Left renal pelvis (tissue), 4 donors: ENCODE measurements at places on chromosomes 2 and 18.

DNA sequence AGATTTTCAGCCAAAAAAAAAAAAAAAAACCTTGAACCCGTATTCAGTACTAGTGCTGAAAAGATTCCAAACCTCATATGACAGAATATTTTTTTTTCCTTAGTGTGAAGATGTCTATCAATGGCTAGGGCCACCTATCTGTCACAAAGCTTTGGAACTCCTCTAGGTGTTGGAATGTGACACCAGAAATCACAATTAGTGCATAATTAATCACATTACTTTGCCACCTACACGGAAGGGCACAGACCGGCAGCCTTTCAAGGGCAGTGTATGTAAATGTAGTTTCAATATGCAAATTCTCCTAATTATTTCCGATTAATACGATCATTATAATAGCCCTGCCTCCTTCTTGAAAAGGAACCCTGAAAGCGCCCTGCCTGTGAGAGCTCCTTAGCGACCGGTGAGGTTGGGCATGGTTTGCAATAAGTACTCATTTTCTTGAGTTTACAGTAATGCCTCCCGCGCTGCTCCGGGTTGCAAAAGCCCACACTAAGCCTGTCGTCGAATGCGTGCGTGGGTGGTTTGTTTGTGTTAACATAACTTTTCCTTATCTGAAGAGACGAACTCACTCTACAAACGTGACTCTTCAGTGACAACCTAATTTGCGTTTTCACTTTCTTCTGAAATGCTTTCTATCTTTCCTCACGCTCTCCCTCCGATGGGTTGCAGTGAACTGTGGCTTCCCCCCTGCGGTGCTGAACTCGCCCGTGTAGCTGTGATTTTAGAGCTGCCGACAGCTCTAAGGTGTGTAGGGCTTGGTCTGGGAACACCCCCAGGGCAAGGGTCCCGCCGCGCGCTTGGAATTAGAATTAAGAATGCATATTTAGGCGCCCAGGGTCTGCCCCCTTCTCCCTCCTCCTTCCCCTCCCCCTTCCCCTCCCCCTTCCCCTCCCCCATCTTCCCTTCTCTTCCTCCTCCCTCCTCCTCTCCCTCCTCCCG is 765 bp upstream of the ID2 start:
- DNase-seq: peak; percentile 62

- DNase-seq: no peak
Measured at GRCh38 chr2:105179469-105180372, 61.8 kb upstream of the GPR45 start.

DNA sequence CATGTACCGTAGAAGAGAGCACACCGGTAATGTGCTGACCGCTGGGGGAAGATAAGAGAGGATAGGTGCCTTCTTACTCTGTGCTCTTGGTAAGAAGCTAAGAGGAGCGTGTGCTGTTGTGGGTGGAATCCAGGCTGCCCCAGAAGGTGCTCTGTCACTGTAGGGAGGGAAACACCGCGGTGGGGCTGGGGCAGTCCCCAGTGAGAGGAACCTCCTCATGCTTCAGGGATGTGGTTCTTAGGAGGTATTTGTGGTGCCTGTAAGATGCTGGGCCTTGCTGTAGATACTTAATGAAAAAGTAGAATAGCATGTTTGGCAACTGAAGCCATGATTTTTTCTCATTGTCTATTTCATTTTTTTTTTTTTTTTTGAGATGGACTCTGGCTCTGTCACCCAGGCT is 1.1 kb downstream of the COLEC11 start:
- no peak for DNase-seq

DNA sequence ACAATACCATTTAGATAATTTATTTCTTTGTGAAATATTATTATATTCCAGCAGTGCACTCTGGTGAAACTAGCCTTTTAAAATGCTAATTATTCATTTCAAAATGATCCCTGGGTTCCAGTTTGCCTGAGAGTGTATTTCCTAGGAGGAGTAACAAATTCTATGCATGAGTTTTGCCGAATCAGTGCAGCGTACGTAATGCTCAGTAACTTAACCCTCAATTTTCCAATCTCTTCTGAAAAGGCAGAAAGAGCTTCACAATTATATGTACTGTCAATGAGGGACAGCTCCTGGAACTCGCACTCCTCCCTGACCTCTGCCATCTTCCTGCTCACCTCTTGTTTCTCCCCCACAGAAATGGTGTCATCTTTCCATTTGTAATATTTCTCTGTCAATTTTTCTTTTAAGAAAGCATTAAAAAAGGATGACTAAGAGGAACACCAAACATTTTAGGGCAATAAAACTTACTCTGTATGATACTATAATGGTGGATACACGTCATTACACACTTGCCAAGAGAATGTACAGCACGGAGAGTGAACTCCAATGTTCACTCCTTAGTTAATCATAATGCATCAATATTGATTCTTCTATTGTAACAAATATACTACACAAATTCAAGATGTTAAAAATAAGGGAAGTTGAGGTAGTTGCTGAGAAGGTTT is 25.7 kb upstream of the XIRP2 start:
- no peak for DNase-seq

DNA sequence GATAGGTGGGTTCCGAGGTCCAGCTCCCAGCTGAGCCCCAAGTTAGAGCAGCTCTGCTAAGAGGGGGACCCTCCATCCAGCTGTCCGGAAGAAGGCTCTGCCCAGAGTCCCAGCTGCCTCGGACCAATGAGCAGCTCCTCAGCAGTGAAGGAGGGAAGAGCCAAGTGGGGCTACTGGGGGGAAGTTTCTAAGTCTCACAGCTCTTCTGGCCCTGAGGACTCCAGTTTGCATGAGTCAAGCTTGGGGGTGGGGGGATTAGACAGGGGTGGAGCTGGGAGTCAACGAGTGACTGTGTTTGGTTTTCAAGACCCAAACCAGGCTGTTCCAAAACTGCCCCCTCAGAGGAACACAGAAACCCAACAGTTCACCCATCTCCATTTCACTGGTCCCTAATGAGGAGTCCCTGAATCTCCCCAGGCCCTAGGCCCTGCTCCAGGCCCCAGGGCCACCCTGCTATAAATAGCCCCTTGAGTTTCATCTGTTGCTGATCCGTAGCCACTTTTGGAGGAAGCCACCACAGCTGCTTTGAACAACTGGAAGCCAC is 100.9 kb downstream of the TNS1 start:
- no peak for DNase-seq

- no peak for DNase-seq
Measured at GRCh38 chr2:197248623-197249022, 62.0 kb downstream of the ANKRD44 start.

- DNase-seq: no peak
Measured at GRCh38 chr18:56532176-56532840, 106.1 kb downstream of the TXNL1 start.

GRCh38 chr2:240164586-240164985 is 24.1 kb upstream of the OTOS start:
- no peak for DNase-seq

- no peak for DNase-seq
Measured at GRCh38 chr2:215845839-215846586, 167.3 kb downstream of the MREG start.

DNA sequence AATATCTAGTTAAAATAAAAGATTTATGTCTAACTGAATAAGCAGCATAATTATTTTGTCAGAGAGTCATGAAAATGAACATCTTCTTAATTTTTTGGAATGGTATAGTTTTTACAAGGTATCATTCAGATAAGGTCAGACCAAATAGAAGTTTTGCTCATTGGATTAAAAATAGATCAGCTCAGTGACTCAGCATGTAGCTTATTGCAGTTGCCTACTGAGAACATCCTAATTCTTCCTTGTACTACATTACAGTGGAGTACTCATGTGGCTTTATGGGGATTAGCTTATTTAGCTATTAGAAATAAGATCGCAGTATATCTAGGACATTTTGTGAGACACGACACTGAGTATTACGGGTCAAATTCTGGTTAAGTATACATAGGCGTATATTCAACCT is 38.2 kb upstream of the PPM1B start:
- DNase-seq: no peak

DNA sequence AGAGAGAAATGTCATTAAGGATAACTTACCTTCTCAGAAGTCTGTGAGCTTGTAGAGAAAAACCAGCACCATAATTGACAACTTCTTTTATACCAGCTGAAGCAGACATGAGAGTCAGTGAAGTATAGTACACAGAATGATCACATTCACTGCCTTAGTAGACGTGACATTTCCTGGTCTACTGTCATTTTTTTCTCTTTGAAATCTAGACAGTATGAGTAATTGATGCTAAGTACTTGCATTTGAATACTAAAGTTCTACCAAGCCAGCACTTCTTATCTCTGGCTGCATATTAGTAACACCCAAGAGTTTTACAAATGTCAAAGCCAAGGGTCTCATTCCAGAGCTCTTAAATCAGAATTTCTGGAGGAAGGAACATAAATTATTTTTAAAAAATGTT is 25.4 kb upstream of the ACADL start:
- no peak for DNase-seq

DNA sequence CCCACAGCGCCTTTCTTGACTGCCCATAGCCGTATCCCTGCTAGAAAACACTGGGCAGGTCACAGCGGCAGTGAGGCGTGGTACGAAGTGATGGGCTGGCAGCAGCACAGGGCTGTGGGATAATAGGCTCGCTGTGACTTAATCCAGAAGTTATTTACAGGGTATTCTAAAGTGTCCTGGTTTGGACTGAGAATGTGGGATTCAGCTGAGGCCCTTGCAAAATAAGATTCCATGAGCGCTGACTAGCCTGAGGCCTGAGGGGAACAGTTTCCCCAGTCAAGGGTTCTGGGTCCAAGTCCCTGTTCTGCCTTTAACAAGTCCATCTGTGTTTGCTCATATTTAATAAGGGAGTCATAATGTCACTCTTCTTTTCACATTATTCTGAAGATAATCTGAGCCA is 34.6 kb downstream of the SETBP1 start:
- no peak for DNase-seq

GRCh38 chr18:51039138-51040112 is 9.4 kb downstream of the SMAD4 start:
- no peak for DNase-seq

DNA sequence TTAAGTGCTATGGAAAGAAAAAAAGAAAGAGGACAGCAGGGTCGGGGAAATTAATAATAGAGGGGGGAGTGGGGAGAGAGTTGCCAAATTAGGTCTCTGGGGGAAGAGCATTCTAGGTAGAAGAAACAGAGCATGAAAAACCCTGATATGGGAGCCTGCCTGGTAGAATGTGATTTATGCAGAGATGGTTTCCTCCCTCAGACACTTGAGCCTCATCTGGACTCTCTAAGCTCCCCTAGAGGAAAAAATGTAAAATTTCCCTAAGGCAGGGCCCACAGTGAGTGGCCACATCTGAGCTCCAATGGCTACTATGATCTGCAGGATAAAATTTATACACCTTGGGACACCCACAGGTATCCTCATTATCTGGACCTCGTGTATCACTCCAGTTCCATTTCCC is 20.6 kb upstream of the EPAS1 start:
- no peak for DNase-seq

GRCh38 chr2:71700658-71701397 is 247.5 kb downstream of the DYSF start:
- no peak for DNase-seq

- no peak for DNase-seq
Measured at GRCh38 chr18:28045880-28046279, 131.1 kb downstream of the CDH2 start.

DNA sequence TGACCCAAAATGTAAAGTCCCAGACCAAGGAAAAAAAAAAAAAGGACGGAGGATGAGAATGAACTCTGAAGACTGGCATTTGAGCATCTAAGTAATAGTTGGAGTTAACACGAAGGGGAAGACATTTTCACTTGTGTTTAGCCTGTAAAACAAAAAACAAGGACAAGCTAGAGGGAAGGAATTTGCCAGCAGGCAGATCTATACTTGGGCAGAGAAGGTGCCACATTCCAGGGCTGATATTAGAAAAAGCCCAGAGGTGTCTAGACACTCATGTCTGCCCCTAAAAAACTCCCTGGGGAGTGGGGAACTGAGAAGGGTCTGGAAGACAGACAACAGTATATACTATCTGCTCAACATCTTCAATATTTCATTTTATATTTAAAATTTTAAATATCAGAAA is 171.1 kb downstream of the ZEB2 start:
- DNase-seq: no peak

- DNase-seq: no peak
Measured at GRCh38 chr2:18378020-18378653, 182.3 kb downstream of the RDH14 start.

DNA sequence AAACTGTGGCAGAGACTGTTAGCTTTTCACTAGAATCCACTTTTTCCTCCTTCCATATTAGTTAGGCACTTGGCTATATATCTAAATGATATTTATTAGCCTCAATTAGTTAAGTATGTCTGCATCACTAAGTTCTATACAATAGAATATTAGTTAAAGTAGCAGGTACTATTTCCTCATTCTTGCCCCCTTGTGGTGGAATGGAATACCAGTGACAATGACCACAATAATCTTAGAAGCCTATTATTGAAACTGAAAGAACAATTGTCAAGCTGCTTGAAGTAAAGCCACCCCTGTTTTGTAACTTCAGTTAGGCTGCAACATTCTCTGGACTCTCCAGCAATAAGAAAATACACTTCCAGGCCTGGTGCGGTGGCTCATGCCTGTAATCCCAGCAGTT is 476.3 kb upstream of the VWC2L start:
- DNase-seq: no peak

- no peak for DNase-seq
Measured at GRCh38 chr2:238513346-238513745, 86.6 kb downstream of the ASB1 start.

DNA sequence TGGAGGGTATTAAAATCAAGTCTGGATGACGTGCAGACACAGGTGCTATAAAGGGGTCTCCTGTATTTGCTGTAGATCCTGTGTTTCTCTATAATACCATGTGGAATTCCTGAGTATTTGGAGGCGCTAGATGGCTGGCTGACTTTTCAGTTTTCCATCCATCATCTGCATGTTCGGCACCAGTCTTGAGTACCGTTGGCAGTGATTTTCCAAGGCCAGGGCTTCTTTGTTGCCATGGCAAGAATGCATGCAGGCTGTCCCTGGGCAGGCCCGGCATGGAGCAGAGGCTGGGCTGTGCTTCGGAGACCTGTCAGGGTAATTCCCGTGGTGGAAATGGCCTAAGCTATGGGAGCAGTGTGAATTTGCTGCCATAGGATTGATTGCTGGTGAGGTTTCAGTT is 405.9 kb upstream of the HS6ST1 start:
- DNase-seq: no peak

DNA sequence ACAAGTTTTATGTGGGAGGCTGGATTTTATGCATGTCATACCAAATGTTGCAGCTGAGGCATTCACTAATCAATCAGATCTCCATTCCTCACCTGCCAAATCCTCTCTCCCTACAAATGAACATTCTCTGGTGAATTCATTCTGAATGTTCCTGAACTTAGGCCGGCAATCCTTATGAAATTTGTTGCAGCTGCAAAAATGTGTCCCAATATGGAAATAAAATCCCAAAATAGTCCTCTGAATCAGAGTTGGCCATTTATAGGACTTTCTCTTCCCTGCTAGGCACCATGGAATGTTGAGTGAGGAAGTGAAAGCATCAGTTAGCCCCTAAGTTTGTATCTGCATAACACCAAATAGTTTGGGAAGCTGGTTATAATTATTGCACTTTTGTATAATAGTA is 25.6 kb downstream of the GCA start:
- no peak for DNase-seq
